ENCODE measurements at places on chromosomes 7 and 10.
A peak's percentile ranks its signal among the peaks of the same experiment; 100 is the strongest.

DNA sequence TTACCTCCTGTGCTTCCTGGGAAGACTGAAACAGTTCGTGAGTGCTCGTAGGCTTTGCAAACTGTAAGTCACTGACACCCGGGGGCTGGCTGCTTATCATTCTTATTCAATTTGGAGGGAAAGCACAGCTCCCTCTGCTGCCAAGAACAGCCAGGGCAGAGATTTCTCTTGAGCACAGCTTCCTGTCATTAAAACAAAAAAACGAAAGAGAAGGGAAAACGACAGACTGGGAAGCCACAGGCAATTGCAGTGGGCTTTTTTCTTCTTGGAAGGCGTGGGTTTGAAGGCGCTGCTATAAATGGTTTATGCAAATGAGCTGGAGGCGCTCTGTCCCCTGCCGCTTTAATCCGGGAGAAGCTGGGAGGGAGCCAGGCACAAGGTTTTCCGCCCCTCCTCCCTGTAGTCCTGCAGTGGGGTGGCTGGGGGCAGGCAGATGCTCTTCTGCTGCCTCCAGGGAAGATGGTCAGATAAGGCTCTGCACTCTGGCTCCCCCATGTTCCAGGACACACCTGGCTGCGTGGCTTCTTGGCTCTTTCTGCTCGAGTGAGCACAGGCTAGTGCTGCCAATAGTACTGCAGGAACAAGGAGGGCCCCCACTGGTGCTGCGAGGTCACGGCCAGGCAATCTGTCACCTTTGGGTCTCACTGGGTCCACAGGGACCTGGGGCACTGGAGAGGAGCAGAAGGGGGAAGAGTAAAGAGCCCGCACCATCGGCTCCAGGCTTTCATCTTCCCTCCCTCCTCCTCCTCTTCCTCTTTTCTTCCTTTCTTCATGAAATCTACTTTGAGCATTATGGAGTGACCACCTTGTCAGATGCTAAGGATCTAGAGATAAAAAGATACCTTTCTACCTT, 49.5 kb downstream of the NEURL1 start:
- peak; percentile 56 for DNase-seq

DNA sequence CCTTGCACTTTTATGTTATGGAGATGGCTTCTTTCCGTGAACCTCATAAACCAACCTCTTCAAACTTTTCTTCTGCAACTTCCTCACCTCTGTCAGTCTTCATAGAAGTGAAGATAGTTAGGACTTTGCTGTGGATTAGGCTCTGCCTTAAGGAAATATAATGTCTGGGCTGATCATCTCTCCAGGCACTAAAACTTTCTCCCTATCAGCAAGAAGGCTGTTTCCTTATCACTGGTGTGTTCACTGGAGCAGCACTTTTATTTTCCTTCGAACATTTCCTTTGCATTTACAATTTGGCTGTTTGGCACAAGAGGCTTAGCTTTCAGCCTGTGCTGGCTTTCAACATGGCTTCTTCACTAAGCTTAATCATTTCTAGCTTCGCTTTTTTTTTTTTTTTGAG, 52.8 kb downstream of the ESYT2 start:
- DNase-seq = no peak

DNA sequence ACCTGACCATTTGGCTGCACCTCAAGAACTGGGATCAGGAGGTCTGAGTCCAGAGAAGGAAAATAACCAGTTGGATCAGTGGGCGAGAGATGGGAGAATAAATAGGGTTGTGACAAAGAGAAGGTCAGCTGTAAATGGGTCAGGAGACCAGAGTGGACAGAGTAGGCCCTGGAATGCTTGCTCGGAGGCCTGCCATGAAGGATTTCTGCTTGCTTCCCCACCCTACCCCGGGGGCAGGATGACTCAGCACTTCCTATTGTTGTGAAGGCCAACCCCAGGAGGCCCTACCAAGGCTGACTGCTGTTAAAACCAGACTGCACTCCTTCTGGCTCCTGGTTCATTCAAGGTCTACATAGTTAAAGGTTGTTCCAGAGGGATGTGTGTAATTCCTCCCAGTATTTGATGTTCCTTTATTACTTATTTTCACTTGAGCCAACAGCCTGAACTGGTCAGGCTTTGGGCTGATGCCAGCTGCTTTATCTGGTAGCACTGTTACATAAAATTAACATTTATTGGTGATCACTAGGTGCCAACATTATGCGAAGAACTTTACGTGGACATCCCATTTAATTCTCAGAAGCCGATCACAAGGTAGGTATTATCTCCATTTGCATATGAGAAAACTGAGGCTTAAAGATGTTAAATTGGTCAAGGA, 27.3 kb upstream of the IFRD1 start:
- DNase-seq = peak; percentile 82

DNA sequence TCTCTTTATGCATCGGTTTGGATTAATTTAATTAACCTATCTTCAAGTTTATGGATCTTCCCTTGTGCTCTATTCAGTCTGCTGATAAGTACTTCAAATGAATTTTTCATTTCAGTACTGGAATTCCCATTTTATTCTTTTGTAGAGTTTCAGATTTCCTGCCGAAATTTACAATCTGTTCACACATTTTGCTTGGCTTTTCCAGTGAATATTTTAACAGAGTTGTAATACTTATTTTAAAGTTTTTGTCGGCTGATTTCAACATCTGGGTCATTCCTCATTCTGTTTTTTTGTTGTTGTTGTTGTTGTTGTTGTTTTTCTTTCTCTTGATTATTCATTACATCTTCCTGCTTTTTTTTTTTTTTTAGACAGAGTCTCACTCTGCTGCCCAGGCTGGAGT, 89.9 kb upstream of the KCNMA1 start:
- DNase-seq = no peak

- DNase-seq = no peak
Measured at GRCh38 chr7:44279286-44279685, 46.1 kb downstream of the CAMK2B start.

DNA sequence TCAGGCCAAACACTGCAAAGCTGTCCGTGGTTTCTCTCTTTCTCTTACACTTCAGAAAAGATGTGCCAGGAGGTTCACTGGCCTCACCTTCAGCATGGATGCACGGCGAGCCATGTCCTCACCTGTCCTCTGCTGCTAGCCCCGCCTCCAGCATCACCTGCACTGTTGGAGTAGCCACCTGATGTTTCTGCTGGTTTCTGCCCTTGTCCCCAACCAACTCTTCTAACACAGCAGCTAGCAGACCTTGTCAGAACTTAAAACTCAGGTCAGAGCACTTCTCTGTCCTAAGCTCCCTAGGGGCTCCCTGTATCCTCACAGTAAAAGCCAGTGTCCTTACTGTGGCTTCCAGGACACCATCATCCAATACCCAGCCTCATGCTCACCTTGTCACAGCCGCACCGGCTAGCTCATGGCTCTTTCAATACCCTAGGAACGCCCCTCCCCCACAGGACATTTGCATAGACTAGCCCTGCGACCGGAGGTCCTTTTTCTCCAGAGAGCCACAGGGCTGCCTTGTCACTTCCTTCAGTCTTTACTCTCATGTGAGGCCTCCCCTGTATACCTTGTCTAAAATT, 15.2 kb downstream of the PALD1 start:
- DNase-seq = no peak

DNA sequence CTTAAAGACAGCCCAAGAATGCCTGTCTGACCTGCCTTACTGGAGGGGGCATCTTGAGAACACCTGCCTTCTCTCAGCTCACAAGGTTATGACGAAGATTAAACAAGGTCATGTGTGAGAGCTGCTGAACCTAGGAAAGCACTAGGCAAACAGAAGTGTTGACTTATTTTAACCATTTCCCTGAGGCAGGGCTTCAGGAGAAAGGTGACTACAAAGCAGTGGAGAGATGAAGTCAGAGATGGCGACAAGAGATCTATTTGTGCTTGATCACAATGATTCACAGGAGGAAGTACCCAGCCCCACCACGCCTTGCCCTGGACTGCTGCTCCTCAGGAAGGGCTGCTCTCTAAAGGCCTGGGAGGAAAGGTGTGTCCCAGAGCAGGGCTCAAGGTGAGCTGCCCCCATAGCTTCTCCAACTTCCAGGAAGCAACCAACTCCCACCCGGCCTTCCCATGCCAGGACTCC, 27.8 kb downstream of the STN1 start:
- DNase-seq = no peak

DNA sequence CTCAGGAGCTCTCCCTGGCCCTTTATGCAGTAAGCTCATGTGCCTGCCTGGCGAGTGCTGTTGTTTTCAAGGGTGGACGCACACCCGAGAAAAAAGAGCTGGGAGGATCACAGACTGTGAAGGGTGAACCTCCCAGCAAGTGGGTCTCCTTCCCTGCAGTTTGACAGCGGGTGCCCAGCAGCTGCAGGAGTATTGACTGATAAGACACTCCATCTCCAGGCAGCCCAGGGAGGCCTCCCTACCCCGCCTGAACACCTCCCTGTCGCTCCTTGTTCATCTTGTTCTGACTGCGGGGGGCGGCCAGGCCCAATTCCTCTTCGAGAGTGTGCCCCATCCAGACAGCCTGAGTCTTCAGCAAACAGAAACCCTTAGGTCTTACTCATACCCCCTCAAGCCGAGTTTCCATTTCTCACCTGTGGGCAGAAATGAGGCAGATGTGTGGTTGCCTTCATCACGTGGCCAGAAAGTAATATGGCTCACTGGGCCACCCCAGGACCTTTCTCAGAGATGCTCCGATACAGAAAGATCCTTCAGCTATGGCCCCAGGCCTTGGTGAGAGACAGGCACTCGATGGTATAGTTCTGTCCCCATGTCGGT, 17.2 kb downstream of the MDH2 start:
- DNase-seq = no peak

DNA sequence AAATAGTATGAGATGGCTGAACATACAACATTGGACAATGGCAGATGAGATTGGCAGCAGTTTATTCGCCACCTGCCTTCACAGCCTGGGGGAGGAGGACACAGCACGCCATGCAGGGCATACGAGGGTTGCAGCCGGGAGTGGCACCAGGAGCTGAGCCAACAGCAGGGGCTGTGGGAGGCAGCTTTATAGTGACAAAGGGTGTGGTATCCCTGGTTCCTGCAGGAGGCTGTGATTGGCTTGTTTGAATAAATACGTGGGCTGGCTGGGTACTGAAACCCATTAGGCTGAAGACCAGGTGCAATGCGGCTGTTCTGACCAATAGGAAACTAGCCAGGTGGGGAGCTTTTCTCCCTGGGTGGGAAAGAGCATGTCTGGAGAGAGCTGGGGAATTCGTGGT, 68.9 kb upstream of the LEP start:
- no peak for DNase-seq

- no peak for DNase-seq
Measured at GRCh38 chr7:35463176-35463700, 209.3 kb upstream of the TBX20 start.

- no peak for DNase-seq
Measured at GRCh38 chr7:156147756-156148504, 335.7 kb upstream of the SHH start.

- DNase-seq = no peak
Measured at GRCh38 chr10:62748386-62748785, 56.1 kb upstream of the ADO start.

Data from fibroblast of skin of right quadriceps (primary cell).